NCI-H1092 treated with DMSO at 0.1 percent for 48 hours (cell line): ENCODE measurements at places on chromosomes 5 and 9.

DNA sequence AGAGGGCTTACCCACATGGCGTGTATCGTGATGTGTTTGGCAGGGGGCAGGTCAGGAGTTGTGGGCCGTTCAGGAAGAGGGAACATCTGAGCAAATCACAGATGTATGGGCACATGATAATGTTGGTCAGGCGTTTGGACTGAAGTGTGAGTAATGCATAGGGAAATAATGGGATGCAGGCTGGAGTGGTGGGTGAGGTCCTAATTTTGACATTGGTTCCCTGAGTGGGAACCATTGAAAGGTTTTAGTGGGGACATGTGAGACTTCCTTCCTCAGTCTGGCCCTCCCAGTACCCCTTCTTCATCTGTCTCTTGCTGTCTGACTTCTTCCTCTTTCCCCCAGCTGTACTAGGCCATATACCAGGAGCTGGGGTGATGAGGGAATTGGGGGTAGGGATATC, 7.6 kb downstream of the OTULIN start:
- DNase-seq: no peak

DNA sequence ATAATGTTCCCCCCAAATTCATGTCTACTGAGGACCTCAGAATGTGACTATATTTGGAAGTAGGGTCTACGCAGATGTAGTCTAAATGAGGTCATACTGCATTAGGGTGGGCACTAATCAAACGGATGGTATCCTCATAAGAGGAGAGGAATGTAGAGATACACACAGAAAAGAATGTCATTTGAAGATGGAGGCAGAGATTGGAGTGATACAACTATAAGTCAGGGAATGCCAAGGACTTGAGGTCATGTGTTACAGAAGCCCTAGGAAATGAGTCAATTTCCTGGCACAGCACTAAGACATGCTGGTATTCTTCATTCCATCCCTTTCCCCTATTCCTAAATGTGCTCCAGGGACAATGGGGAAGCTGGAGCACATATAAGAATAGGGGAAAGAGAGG, 758 bp upstream of the PDCD1LG2 start:
- DNase-seq: no peak

GRCh38 chr5:115626445-115626823, 598 bp upstream of the TMED7 start:
- DNase-seq: peak; percentile 61

DNA sequence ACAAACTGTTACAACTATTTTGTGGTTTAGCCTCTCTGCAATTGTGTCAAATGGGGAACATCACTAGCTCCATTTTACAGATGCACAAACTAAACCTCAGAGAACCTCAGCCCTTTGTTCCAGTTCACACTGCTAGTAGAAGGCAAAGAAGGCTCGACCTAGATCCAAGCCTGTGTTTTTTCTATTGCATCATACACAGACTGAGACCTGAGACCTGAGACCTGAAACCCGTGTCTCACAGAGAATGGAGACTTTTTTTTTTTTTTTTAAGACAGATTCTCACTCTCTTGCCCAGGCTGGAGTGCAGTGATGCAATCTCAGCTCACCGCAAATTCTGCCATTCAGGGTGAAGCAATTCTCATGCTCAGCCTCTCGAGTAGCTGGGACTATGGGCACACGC, 120.8 kb downstream of the GALNT10 start:
- no peak for DNase-seq

GRCh38 chr5:32436553-32437242, 7.8 kb downstream of the ZFR start:
- no peak for DNase-seq

- no peak for DNase-seq
These were observed 155.8 kb downstream of the DAB2IP start for GRCh38 chr9:121807069-121807822.

DNA sequence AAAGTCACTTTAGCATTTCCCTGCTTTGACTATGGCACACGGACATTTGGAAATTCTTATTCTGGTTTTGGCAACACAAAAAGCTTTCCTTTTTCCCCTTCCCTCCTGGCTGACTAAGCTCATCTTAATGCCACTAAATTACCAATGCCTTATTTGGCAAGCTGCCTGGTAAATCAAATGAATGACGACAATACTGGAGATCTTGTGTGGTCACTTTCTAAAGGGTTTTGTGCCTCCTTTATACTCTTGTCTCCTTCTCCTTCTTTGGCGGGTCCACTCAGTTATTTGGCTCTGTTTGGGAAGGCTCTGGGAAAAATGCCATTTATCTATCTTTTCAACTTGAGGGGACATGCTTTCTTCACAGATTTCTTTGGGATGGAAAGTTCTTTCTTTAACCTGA, 34.9 kb downstream of the SH3GL2 start:
- peak; percentile 19 for DNase-seq

DNA sequence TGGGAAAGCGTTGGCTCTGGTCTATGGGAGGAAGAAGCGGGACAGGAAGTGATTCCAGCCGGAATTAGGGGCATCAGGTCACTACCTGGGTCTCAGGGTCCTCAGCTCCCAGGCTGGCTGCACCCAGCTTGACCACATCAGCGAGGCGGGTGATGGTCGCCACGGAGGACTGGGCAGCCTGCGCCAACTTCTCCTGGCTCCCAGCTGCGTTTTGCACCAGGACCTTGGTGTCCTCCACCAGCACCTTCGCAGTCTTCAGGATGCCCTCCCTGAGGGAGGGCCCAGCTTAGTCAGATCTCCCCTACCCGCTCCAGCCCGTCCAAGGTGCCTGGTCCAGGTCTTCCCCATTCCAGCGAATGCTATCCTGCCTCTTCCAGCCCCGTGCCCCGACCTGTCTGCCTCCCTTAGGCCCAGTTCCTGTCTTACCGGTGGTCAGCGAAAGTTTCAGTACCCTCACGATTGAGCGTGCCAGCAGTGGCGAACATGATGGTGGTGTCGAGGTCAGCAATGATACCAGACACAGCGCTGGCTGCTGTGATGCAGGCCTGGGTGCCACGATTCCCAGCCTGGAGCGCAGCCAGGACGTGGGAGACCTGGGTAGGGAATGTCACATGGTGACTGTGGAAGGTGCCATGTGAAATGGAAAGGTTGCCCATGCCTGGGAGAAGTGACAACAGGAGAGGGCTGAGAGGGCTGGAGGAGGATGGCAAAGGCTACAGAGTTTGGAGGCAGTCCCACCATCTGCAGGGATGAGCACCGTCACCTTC, 14.4 kb upstream of the TPM2 start:
- no peak for DNase-seq

DNA sequence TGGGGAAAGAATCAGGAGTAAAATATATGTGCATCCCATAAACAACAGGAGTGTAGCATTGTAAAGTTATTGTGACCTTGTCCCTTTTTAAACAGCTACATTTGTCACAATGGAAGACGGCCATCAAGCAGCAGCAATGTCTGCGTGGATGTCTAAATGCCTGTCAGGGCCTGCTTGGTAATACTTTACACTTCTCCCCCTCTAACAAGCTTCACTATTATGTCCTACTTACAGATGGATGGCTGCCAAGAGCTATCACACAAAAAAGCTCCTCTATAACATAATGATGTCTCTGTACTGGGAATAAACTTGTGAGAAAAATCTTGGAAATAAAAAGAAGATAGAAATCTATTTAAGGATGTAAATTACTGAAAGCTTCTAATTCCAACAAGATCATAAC, 213.0 kb downstream of the FBXL17 start:
- DNase-seq: peak; percentile 2

- DNase-seq: no peak
These were observed 57.2 kb downstream of the RANBP6 start for GRCh38 chr9:5958273-5958672.

DNA sequence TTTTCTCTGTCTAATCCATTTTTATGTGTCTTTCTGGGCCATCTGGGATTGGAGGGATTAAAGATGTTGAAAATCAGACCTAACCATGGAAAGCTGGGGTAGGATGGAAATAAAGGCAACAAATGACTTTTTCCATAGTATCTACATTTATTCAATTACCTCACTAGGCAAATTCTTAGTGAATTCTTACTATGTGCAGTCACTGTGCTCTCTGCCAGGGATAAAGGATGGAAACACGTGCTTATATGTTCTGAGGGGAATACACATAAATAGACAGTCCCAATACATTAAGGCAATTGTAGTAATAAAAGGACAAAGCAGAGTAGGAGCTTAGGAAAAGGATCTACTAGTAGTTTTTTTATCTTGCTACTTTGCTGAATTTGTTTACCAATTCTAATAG, 214.2 kb downstream of the PRR16 start:
- DNase-seq: no peak

DNA sequence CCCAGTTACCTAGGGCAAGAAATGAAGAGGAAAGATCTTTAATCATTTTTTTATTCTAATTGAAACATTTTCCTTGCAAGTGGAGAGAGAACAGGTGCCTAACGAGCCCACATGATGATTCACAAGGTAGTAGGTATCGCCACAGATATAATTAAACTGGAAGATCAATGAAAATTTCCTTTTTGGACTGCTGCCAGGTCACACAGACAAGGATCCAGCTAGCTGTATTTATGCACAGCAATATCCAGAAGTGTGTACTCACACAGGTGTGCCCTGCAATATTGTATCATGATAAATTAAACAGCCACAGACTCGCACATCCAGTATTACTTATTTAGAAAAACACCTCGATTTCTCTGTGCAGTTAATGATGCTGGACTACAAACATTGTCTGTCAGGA, 294.0 kb upstream of the SMARCA2 start:
- DNase-seq: no peak

DNA sequence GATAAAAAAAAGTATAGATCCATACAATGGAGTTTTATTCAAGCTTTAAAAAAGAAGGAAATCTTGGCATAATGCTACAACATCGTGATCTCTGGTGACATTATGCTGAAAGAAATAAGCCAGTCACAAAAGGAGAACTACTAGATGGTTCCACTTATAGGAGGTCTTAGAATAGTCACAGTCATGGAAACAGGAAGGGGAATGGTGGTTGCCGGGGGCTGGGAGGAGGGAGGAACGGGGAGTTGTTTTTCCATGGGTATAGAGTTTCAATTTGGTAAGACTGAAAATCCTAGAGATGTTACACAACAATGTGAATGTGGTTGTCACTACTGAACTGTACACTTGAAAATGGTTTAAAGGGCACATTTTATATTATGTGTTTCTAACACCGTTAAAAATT, 94.5 kb downstream of the CFAP90 start:
- no peak for DNase-seq

DNA sequence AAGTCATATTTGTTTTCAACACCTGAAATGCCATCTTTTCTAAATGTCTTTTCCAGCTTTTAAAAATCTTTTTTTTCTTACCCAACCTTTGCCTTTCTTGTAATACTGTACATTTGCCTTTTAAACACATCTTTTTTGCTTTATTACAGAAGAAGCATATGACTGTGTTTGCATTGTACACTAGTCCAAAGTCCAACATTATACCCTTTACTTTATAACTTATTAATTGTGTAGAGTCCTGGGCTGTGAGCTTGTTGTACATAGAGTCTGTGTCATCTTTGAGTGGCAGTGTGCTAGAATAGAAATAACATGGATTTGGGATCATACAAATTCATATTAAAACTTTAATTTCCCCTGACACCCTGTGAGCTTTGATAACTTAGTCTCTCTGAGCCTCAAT, 23.7 kb downstream of the CWC27 start:
- no peak for DNase-seq

DNA sequence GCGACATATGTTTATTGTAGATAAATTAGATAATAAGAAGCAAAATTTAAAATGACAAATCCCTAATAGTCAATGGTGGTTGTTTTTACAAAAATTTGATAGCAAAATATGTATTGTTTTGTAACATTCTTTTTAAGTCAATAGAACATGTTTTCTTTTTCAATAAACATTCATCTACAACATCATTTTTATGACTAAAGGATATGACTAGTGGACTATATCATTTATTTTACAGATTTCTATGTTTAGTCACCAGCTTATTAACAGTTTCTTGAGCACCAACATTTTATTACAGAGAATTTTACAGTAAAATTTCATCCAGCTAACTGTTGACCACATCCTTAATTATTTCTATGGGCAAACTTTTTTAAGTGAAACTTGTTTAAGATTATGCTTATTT, 114.7 kb upstream of the IL7R start:
- no peak for DNase-seq

DNA sequence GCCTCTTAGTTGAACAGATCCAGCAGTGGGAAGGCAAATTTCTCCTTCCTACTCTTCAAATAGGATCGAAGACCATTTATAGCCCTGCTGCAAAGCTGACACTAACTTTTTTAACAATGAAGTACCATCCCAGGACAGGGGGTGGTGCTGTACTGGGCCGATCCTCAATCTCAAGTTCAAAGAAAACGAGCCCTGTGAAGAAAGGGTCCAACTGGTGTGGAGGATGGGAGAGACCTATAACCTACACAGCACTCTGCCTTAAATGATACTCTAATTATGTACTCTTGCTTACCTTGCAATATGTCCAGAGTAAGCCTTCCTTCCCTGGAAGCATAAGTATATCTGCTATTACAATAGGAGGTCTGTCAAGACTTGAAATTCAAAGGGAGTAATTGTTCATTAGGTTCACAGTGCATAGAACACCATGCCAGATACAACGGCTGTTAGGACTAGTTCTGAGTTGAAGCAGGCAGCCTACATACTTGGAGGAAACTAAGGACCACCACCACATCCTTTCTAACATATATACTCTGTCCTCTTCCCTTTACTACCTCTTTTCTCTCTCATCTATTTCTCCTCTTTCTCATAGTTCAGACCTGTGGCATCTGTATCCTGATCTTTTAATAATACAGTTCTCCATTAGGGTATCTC, 6.2 kb downstream of the ETF1 start:
- no peak for DNase-seq

GRCh38 chr9:7358876-7359275, 440.7 kb downstream of the DMAC1 start:
- no peak for DNase-seq

DNA sequence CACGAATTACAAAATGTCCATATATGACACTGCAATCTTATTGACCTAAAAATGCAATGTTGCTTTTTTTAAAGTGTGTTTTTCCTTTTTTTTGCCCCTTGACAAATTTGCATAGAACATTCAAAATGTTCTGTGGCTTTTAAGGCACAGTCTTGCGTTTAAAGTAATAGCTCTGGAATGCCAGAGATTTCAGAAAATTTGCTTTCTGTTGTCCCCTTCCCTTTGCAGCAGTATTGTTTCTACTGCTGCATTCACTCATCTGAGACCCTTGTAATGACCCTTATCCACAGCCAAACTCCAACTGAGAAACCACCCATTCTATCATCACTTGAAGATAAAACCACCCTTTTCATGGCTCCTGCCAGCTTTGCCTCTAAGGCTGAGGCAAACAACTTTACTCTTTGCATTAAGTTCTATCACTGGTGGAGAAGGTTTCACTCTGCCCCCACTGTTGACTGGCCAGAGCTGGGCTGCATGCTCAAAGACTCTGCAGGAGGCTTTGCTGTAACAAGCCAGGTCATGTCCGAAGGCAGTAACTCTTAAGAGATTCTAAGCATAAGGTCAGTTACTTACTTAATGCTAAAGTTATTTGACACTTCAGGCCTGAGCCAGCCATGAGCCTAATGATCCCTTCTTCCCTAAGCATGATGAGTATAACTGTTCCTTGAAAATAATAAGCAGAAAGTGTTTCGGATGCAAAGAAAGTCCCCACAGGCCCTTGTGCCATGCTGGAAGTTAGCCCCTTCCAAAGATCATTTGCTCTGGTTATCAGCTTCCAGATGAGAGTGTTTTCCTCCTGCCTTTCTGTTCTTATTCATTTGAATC, 101.9 kb downstream of the CD180 start:
- no peak for DNase-seq

GRCh38 chr5:33439905-33440481, 772 bp upstream of the TARS1 start:
- peak; percentile 32 for DNase-seq
